ENCODE measurements at places on chromosomes 2 and 18.

DNA sequence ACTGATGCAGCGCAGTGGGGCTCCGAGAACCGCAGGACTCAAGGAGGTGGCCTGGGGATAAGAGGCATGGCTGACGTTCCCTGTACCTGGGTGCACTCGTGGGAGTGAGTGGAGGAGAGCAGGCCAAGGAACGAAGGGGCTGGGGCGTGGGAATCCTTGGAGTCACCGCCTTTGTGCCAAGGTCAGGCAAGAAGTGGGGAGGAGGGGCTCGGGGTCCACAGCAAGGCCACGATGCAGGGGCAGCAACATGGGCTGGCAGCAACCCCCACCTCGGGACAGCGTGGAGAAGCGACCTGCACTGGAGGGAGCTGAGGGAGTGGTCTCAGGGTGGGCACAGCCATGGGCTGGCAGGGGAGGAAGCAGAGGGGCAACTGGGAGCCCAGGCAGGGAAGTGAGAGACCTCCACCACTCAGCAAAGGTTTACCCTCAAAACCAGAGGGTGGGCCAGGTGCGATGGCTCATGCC is 18.6 kb downstream of the ARID5A start:
- DNase-seq: no peak

GRCh38 chr2:180621941-180622918 is 358.2 kb upstream of the UBE2E3 start:
- DNase-seq: no peak

- DNase-seq: no peak
These were observed 353 bp upstream of the SULT1C4 start for GRCh38 chr2:108377401-108377800.

DNA sequence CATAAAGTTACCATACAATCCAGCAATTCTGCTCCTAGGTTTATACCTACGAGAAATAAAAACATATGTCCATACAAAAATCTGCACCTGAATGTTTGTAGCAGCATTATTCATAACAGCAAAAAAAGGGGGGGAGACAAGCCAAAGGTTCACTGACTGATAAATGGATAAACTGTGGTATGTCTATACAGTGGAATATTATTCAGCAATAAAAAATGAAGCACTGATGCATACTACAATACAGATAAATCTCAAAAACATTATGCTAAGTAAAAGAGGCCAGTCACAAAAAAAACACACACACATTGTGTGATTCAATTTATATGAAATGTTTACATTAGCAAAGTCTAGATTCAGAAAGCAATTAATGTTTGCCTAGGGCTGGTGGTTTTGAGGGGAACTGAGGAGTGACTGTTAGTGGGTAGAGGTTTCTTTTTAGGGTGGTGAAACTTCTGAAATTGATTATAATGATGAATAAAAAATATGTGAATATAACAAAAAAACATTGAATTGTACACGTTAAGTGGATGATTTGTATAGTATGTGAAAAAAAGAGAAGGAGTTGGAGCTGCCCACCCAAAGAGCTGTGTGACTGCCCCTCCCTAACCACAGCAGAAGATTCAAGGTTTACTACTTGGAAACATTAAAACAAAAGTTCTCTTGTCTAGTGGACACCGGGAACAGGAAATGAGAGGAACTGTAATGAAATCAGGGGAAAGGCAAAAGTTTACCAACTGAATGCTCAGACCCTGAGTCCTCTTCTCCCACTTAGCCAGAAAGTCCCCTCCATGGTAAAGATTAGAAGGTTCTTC is 13.4 kb downstream of the COLEC12 start:
- DNase-seq: no peak

- no peak for DNase-seq
These were observed 1137.4 kb upstream of the FAM98A start for GRCh38 chr2:34736482-34736881.

- no peak for DNase-seq
These were observed 157.9 kb downstream of the LNPK start for GRCh38 chr2:175844169-175844568.

Measured in stimulated activated CD4-positive, alpha-beta T cell treated with anti-CD3 and anti-CD28 coated beads, Interleukin-4, amount 100 ng/mL, for 48 hours (primary cell).